ENCODE measurements at places on chromosomes 7 and 10.

- no peak overlapping the region for H3K4me3 ChIP-seq
- DNase-seq = no peak
Measured at GRCh38 chr10:127890216-127890615, 2.5 kb downstream of the CLRN3 start.

- H3K36me3 ChIP-seq = no peaks in the 10 kb centered on the region
- DNase-seq = peak; percentile 94
- no peak overlapping the region for H3K27ac ChIP-seq
- H3K27me3 ChIP-seq = no peaks in the 10 kb centered on the region
- H3K4me3 ChIP-seq = no peak overlapping the region
Measured at GRCh38 chr10:35889971-35890675, 248.0 kb upstream of the FZD8 start.

- H3K36me3 ChIP-seq = no peaks in the 10 kb centered on the region
- H3K4me1 ChIP-seq = peaks cover 3% of the 10 kb centered on the region
- no peak overlapping the region for H3K4me3 ChIP-seq
Measured at GRCh38 chr10:96093948-96094347, 36.1 kb upstream of the ZNF518A start.

GRCh38 chr7:141575164-141575563, 24.0 kb downstream of the AGK start:
- H3K4me1 ChIP-seq = no peaks in the 10 kb centered on the region
- H3K27ac ChIP-seq = no peak overlapping the region
- no peak for DNase-seq
- no peak overlapping the region for H3K4me3 ChIP-seq

DNA sequence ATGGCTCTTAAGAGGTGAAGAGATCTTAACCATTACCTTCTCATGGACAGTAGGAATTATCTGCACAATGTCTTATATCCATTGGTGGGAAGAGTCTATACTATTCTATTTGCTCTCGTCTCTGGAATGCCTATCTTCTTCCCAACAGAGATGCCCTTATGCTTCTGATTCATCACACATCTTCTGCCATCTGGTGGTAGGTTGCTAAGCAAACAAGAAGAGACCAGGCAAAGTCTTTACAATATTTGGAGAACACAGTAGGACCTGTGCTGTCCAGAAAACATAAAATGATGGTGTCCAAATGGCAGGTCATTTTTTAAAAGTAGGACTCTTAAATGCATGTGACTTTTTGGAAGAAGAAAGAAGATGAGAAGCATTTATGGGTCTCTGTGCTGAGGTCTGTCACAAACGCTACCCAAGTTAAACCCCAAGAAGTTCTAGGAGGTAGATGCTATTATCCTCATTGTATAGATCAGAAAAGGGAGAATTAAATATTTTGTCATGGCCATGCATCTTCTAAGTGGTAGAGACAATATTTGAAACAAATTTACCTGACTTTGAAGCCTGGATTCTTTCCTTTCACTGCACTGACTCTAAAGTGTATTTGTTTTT, 67.8 kb upstream of the NXPH1 start:
- H3K27me3 ChIP-seq = no peaks in the 10 kb centered on the region
- no peak overlapping the region for H3K27ac ChIP-seq
- peak; percentile 4 for DNase-seq
- no peaks in the 10 kb centered on the region for H3K4me1 ChIP-seq
- no peaks in the 10 kb centered on the region for H3K36me3 ChIP-seq

GRCh38 chr10:92757066-92757710, 67.4 kb downstream of the HHEX start:
- no peaks in the 10 kb centered on the region for H3K36me3 ChIP-seq
- H3K27ac ChIP-seq = no peak overlapping the region
- H3K27me3 ChIP-seq = no peaks in the 10 kb centered on the region
- H3K4me1 ChIP-seq = no peaks in the 10 kb centered on the region
- H3K4me3 ChIP-seq = no peak overlapping the region
- DNase-seq = peak; percentile 64

Data from mesenchymal stem cell (in vitro differentiated cells and primary cell).